Stimulated activated CD4-positive, alpha-beta T cell treated with anti-CD3 and anti-CD28 coated beads, TNF-alpha, amount 100 ng/mL, for 1 hour (primary cell): ENCODE measurements at places on chromosomes 2 and 18.

DNA sequence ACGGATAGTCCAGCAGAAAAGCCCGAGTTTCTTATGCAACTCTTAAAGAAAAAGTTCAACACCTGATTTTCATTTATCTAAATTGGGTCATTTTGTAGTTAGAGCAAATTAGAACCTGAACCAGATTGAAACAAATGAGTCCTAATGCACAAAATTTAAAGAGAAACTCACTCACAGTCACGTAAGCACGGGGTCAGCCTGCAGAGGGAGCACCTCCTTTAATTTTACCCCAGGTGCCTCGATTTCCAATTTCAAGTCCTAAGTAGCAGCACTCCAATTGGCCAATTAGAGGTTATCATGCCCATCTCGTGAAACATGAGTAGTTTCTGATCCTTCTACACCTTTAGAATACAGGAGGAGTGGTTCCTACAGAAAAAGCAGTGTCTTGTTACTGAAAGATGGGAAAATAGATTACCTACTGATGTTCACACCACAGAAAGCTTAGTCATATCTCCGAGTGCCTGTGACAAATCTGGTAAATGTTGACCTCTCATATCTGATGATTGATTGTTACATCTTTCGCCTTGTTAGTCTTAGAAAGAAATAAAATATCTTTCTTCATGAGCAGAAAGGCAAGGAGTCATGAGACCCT, 1929.8 kb upstream of the LRRTM1 start:
- DNase-seq, result no peak

DNA sequence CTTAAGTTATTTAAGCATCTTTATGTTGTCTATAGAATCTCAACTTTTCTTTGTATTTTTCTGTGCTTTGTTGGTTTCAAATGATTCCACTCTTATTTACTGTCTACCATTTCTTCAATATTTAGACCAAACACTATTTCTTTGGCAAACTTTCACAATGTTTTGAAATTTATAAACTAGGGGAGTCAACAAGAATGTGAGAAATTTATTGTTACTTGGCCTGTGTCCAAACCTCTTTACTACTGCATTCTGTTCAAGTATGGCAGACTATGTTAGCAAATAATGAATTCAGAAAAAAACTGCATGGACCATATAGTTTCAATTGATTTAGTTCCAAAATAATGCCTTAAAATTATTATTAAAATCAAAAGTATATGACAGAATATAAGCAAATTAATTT, 470.2 kb downstream of the FBXO15 start:
- no peak for DNase-seq

GRCh38 chr2:184004948-184005672, 593.2 kb upstream of the ZNF804A start:
- DNase-seq, result no peak

- DNase-seq, result no peak
These were observed 215.2 kb upstream of the LRRTM1 start for GRCh38 chr2:80519699-80520291.

- no peak for DNase-seq
These were observed 1341.5 kb upstream of the ACVR2A start for GRCh38 chr2:146503366-146503765.

DNA sequence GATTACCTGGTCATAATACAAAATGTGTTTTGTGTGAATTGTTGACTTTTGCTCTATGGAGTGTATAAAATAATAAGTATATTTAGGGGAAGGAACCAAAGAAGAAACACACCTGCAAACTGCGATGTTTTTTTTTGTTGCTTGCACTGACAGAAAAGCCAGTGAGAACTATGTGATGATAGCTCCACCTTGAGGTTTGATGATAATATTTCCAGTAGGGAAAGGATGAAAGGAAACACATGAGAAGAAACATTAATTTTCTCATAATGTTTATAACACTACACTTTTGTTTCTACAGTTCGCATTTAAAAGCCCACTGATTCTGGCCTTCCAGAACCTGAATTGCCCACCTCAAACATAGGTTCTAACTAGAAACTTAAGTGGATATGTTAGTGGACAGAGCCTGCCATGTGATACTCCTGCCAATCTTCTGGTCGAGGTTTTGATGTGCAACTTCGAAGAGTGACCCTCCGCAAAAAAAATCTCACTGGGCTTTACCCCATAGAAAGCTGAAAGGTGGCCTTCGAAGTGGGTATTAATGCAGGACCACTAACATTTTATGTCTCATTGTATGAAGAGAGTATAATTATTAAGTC, 476.4 kb upstream of the SPHKAP start:
- DNase-seq, result no peak

GRCh38 chr2:231795525-231796327, 9.5 kb downstream of the COPS7B start:
- DNase-seq, result no peak

- DNase-seq, result no peak
These were observed 4.0 kb downstream of the CAPN13 start for GRCh38 chr2:30803281-30803680.

DNA sequence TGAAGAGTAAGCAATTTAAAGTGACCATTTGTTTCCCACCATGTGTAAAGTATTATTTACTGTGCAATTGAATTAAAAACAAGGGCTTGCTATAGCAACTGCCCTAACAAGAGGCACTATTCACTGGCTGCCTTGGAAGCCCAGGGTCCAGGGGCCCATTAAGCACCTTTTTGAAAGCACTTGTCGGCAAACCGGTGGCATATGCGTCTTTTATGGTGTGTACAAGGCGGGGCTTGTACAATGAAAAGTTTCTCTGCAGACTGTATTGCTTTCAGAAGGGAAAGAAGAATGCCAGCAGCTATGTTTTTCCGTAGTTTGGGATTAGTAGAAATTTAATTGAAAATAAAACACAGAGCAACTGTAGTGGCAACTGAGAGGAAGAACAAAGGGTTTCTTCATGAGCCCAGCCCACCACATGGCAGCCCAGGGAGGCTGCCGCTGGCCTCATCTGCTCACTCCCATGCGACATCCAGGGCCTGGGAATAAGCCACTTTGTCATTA, 279.5 kb upstream of the PARD3B start:
- no peak for DNase-seq

- no peak for DNase-seq
These were observed 1.8 kb downstream of the SALL3 start for GRCh38 chr18:78981394-78981831.

DNA sequence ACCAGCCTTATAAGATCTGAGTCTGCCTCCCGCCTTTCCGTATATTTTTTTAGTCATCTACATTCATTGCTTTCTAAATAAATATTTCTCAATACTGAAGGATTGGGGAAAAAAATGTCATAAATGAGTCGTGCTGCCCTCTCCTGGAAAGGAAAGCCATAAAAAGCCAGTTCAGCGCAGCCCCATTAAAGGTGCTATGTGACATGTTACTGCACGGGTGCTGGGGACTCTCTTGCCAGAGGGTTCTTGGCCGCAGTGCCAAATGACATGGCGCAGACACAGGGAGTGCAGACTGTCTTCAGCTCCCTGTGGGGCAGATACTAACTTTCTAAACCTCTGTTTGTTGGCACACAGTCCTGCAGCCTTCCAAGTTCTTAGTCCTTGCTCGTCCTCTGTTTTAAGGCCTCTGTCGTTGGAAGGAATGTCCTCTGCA, 53.7 kb upstream of the MAP3K20 start:
- DNase-seq, result no peak

GRCh38 chr2:98127229-98127989, 40.4 kb downstream of the VWA3B start:
- no peak for DNase-seq

DNA sequence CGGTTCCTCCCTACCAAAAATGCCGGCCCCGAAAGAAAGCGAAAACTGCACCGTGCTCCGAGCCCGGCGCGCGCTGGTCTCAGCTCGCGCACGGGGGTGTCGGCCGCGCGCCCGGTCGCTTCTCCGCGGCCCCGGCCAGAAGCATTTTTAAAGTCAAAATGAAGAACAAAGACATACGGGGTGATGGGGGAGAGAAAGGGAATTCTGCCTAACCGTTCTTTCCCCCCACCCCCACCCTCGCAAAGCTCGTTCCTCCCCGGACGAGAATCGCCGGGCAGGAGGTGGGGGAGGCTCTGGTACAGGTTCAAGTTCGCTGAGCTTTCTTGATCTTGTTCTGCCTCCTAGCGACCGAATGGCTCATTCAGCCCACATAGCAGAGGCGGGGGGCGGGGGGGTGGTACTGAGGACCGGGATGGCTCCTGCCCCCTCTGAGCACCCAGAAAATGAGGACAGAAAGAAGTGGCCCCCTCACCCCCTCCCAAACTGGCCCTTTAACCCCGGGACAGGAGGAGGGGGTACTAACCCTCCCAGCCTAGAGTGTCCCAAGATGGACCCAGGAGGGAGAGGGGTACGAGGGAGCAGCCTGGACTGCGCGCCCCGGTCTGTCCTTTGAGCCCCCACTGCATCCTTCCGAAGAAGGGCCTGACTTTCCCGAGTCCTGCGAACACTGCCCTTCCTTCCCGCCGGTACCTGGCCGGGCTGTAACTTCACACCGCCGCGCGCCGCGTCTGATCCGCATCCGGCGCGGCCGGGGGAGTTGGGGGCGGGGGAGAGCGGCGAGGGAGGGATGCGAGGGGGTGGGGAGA, 3.1 kb downstream of the BCL11A start:
- no peak for DNase-seq

DNA sequence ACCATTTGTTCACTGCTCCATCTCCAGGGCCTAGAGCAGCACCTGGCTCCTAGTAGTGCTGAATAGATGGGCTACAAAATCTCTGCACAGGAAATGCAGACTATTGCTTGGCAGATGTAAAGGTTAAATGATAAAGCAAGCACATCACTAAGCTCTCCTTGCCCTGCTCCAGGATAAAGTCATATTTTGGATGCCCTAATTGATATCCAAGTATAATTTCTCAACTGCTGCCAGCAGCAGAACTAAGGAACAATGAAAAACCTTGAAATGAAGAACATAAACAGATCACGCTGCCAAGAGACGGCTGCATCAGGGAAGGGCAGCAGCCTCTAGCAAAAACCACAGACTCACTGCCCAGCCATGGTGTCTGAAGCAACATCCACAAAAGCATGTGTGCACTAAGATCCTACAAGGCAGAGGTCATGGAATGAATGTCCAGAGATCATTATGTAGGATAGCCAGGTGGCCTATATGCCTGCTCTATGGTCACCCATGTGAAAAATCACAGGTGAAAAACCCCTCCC, 134.7 kb downstream of the TMEM163 start:
- DNase-seq, result no peak

- DNase-seq, result no peak
These were observed 45.5 kb upstream of the TNFRSF11A start for GRCh38 chr18:62279561-62279960.

DNA sequence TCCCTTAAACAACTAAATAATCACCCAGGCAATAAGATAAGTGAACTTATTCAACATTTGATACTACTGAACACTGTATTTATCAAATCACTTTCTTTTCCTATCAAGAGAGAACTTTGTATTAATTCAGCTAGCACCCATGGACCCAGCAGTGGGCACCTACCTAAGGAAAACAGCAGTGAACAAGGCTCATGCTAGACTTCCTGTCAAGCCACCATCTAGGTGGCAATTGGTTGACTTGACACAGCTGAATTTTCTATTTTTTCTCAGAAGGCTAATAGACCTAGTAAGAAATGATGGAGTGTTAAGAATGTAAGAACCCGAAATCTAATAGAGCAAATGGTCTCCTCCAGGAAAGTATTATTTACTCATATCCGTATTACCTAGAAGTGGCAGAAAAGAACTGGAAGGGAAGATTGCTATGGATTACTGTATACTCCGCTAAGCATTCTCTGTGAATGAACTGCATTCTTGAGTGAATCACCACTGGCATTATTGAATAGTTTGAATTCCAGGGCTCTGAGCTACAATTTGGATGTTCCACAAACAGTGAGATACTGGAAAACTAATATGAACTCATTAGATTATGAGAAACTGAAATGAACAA, 988.2 kb upstream of the CDH2 start:
- no peak for DNase-seq

GRCh38 chr2:98009887-98010760, 14.4 kb upstream of the TMEM131 start:
- no peak for DNase-seq

DNA sequence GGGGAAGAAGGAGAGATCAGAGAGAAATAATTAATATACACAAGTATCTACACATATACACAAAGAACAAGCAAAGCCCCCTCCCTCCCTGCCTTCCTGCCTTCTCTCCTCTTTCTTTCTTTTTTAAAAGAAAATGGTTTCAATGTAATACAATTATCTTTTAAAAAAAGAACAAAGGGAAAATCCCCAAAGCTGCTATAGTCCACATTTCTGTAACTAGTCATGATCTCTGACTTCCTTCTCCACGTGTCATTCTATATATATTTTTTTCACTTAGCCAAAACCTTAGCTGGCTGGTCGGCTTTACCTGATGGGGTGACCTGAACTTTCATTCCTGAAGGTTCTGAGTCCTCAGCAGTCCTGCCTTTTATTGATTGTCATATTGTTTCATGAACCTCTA, 44.3 kb downstream of the MAP3K20 start:
- no peak for DNase-seq

- no peak for DNase-seq
These were observed 109.6 kb upstream of the CYRIA start for GRCh38 chr2:16774980-16775898.

DNA sequence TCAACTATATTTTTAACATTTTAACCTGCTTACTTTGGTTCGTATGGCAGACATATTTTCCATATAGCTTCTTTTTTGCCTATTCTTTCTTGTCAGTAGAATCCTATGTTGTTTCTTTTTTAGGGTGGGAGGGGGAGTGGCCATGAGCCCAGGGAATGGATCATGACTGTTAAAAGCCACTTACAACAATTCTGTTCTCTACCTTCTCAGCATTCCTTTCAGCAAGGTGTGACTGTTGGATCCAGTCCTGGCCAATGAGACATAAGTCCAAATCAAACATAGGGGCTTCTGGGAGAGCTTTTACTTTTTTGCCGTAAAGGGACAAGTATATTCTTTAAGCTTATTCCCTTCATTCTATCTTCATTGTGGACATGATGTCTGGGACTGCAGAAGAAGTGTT, 25.0 kb upstream of the DNAH6 start:
- no peak for DNase-seq

DNA sequence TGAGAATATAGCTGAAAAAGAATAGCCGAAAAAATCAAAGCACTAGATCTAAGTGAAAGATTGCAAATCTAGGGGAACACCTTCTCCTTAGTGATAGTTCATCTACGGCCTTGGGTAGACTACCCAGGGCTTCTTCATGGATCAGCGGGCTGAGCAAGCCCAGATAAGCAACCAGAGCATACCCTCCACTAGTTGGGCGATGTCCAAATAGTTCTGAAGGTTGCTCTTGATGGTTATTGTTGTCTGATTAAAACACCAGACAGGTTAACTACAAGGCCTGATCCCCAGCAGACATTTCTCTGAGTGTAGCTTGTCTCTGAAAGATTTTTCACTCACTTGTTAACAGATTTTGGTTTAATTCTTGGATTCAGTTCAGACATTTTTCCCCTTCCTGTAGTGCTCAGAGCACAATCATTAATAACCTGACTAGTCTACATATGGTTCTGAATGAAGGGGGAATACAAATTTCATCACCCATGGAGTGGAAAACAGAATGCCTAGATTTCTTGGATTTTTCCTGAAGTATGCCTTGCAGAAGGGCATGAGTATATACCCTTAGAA, 99.6 kb downstream of the BABAM2 start:
- no peak for DNase-seq
